ENCODE measurements at places on chromosomes 1 and 21.

GRCh38 chr1:152141971-152142584, 16.9 kb downstream of the RPTN start:
- DNase-seq: no peak

- no peak for DNase-seq
These were observed 181.7 kb downstream of the ROR1 start for GRCh38 chr1:63955370-63956145.

- DNase-seq: no peak
These were observed 30.3 kb upstream of the CLIC4 start for GRCh38 chr1:24714859-24715520.

- DNase-seq: no peak
These were observed 167.5 kb downstream of the CLIC6 start for GRCh38 chr21:34836103-34836932.

DNA sequence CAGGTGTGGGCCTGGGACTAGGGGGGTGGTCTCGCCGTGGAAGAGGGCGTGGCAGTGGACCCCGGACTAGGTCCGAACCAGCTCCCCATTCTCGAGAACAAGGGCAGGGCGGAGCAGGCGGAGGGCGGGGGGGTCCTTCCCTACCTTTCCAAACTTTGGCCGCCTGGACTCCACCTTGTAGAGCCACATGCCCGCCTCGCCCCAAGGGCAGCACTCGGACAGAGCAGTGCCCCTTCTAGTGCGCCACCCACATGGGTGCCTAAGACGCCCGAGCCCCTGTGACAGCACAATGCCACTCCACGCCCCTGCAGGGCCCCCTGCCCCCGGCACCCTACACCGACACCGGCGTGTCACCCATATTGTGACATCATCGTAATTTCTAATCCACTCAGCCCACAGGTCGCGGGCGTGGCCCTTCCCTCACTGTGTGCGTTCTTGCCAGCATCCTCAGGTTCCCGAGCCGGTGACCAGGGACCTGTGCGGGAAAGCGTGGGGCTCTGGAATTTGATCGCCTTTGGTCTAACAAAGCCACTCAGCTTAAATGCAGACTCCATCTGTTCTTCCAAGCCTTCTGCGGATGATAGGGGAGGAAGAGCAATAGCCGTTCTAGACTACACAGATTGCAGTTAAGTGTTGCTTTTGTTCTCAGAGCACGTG, 553 bp upstream of the STMN1 start:
- DNase-seq: peak; percentile 39

DNA sequence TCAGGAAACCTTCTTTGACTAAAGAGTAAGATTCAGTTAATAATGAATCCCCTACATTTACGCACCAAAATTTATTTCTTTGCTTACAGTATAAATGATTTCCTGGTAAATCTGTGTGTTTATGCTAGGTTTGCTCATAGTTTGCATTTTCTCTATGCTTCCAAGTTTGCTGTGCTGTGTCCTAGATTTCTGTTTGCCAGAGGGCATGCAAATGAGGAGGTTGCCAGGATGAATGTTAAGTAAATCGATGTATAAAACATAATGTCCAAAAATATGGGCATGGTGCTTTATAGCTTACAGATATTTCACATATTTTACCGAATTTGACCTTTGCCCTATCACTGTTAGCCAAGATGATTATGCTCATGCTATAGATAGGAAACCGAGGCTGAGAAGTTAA, 63.8 kb downstream of the TBX19 start:
- DNase-seq: no peak
